AG04449 (cell line): ENCODE measurements at places on chromosomes 1 and 21.

DNA sequence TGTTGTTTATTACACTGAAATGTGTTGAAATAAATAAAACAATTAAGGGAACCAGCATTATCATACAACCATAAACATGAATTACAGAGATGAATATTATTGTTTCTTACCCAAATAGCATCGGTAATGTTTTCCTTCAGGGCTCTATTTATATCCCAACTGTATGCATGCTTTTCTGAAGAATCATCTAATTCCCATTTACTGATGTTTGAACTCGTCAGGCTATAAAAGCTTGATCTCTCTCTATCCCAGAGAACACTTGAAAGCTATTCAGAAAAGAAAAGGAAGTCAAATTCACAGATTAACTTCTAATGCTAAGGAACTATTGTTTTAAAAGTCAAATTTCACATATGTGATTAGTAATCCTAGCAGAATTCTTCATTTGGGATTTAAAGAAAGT lies 12.4 kb downstream of the NUP133 start:
- no peak for DNase-seq

GRCh38 chr1:193421487-193421886 lies 235.1 kb upstream of the B3GALT2 start:
- DNase-seq: no peak

DNA sequence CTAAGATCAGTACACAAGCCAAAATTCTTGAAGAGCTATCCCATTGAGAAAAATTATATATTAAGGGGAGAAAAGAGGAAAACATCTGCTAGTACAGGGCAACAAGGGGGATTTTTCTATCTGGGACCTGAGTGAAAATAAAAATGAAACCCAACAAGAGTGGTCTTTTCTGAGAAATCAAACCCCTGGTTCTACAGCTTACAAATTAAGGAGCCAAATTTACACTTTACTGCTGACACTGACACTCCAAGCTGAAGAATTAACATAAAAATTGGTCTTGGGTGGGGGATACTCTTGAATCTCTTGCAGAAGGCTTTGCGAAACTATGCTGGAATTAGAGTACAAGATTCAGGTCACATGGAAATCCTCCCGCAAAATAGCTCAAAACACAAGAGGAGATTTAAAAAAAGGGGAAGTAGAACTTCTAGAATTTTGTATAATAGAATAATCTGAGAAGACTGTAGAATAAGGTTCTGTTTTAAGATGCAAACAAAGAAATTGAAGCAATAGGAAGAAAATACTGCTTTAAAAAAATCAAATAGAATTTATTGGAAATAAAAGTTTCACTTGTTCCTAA lies 32.1 kb upstream of the HSPA13 start:
- DNase-seq: no peak

DNA sequence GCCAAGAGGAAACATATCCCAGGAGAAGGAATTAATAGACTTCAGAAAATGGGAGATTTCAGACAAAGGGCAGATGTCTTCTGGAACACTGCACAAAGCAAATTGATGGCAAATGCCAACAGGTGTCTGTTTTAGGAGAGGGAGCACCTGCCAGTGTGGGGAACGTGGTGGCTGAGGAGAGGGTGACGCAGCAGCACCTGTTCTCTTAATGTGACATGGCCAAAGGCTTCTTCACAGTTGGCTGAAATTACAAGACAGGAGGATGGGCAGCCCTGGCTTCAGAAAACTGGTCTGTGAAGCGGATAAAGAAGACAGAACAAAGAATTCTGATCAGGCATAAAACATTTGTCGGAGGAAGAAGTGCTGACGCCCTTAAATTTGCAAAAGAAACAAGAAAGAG lies 178.7 kb upstream of the RUNX1 start:
- no peak for DNase-seq

DNA sequence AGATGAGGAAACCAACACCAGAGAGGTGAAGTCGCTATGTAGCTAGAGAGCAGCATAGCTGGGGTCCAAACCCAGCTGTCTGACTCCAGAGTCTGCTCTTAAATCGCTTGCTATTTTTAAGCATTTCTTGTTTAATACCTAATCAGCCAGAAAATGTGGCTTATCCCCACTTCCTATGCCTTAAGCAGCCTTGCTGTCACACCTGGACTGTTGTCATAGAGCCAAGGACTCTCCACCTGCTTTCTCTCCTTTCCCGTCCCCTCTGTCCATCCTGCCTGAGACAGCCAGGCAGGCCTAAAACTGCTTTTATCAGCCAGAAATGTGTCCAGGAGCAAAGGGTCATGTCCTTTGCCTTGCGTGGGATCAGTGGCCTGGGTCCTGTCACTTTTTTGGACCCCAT lies 28.3 kb upstream of the EPHA8 start:
- DNase-seq: no peak

- DNase-seq: peak; percentile 5
These were observed 26.9 kb downstream of the EDARADD start for GRCh38 chr1:236421022-236421421.
